ENCODE measurements at places on chromosomes 4 and X.

DNA sequence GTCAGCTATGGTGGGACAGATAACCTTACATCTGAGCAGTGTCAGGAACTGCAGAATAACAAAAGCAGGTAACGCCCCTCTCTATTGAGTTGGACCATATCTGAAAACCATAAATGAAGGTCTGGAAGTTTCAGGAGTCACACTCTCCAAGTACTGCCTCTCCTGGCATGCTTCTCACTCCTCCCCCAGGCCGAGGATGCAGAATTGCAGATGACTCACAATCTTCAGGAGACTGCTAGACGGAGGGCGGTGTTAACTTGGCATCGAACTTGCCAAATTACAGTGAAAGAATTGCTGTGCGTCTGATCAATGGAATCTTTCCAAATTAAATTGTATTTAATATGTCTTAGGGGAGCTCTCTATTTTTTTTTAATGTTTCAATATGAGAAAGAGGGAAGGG lies 67.1 kb upstream of the TRIM2 start:
- H3K27me3 ChIP-seq, result peaks cover 8% of the 10 kb centered on the region
- H3K4me3 ChIP-seq, result no peak overlapping the region
- no peak overlapping the region for H3K27ac ChIP-seq
- DNase-seq, result no peak
- H3K36me3 ChIP-seq, result no peaks in the 10 kb centered on the region

GRCh38 chr4:39068907-39069306 lies 6.9 kb downstream of the KLHL5 start:
- no peaks in the 10 kb centered on the region for H3K27me3 ChIP-seq
- H3K27ac ChIP-seq, result no peak overlapping the region
- H3K4me1 ChIP-seq, result peaks cover 3% of the 10 kb centered on the region
- no peaks in the 10 kb centered on the region for H3K36me3 ChIP-seq
- DNase-seq, result no peak

DNA sequence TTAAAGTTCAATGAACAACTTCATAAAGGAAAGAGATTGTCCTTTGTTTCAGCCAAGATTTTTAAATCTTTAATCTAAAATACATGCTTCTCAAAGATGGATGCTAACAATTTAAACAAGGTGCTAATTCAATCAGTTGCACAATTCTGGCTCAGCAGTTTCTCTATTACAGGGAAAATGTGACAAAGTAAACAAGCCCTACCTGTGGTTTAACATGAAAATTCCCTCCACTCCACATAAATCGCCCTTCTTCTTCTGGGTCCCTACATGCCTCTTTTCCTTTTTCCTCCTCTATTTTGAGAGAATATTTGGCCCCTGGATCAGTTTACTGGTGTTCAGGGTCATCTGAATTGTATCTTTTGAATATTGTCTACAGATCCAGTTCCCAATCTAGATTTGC lies 80.6 kb downstream of the FRYL start:
- H3K27me3 ChIP-seq, result no peaks in the 10 kb centered on the region
- H3K27ac ChIP-seq, result peak overlapping the region; percentile 7
- peaks cover 14% of the 10 kb centered on the region for H3K4me1 ChIP-seq
- H3K4me3 ChIP-seq, result no peak overlapping the region

DNA sequence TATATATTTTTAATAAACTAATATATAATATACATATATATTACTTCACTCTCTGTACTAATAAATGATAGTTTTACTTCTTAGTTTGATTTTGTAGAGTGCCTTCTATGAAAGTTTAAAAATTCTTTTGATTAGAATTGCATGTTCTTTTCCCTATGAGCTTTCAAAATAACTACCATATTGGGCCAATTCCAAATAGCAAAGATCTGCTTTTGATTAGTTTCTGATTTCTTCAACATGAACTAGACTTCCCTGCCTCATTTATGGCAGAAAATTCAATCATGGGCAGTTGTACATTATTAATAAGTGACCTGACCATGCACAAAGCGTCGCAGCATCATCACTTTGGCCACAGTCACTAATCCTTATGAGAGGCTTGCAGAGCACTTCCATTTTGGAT lies 48.9 kb upstream of the TEX13A start:
- H3K4me1 ChIP-seq, result no peaks in the 10 kb centered on the region
- H3K27ac ChIP-seq, result no peak overlapping the region
- no peak for DNase-seq
- H3K27me3 ChIP-seq, result no peaks in the 10 kb centered on the region
- H3K4me3 ChIP-seq, result no peak overlapping the region

DNA sequence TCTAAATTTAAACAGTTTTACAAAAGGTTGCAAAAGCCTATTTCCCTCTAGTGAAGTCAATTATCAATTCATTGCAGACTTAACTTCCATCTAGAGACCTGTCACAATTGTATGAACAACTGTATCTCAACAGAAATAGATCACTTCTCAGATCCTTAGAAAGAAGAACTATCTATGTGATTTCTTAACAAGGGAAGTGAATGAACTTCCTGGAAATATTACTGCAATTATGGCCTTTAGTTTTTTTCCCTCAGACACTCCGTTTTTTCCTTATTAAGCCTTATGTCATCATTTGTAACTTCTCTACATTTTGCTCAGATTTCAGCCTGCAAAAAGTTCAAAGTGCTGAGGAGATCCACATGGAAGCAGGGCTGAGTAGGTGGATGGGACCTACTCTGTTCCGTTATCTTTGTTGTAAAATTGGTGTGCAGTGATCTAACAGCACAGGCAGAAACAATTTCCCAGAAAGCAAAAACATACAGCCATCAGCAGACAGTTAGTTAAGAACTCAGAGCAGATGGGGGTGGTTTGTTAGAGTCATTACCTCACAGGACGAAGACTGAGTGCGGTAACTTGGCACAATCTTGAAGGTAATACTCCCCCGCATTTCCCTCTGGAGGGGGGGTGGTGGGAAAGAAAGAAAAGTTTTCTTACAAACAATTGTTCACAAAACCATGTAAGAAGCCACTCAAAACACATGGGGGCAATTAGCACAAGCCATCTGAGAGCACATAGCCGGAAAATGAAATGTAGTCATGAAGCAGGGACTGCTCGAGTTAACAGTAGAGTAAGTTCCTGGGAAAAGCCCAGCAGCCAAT lies 112.3 kb downstream of the NYX start:
- H3K27ac ChIP-seq, result peak overlapping the region; percentile 77
- no peak overlapping the region for H3K4me3 ChIP-seq
- no peaks in the 10 kb centered on the region for H3K36me3 ChIP-seq
- DNase-seq, result no peak

DNA sequence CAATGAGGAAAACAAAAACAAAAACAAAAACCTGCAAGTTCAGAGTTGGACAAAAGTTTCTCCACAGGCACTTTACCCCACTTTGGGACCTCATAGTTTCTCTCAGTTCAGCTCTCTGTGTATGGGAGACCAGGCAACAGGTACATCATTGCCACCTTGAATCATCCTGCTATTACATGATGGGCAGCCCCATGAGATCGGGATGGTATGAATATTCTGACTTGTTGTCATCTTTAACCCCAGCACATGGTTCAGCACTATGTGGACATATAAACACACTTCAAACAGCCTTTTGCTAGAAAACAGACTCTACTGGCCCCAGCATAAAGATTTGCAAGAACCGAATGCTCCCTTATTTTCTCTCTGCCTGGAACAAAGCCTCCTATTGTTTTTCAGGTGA lies 176.9 kb upstream of the SCML1 start:
- H3K4me1 ChIP-seq, result no peaks in the 10 kb centered on the region
- DNase-seq, result no peak
- H3K4me3 ChIP-seq, result no peak overlapping the region
- H3K27ac ChIP-seq, result no peak overlapping the region
- no peaks in the 10 kb centered on the region for H3K27me3 ChIP-seq

GRCh38 chrX:149274516-149275105 lies 230.5 kb downstream of the IDS start:
- no peaks in the 10 kb centered on the region for H3K4me1 ChIP-seq
- H3K4me3 ChIP-seq, result no peak overlapping the region
- H3K36me3 ChIP-seq, result no peaks in the 10 kb centered on the region
- H3K27ac ChIP-seq, result no peak overlapping the region
- no peak for DNase-seq

- no peak overlapping the region for H3K27ac ChIP-seq
- H3K4me1 ChIP-seq, result peaks cover 8% of the 10 kb centered on the region
- H3K36me3 ChIP-seq, result no peaks in the 10 kb centered on the region
- no peaks in the 10 kb centered on the region for H3K27me3 ChIP-seq
- no peak for DNase-seq
- H3K4me3 ChIP-seq, result no peak overlapping the region
Observed at GRCh38 chr4:150082241-150082640, 4.0 kb downstream of the DCLK2 start.

GRCh38 chr4:72938516-72938915 lies 131.0 kb downstream of the COX18 start:
- no peak for DNase-seq
- H3K27me3 ChIP-seq, result peaks cover 2% of the 10 kb centered on the region
- H3K36me3 ChIP-seq, result no peaks in the 10 kb centered on the region
- no peaks in the 10 kb centered on the region for H3K4me1 ChIP-seq
- no peak overlapping the region for H3K4me3 ChIP-seq

DNA sequence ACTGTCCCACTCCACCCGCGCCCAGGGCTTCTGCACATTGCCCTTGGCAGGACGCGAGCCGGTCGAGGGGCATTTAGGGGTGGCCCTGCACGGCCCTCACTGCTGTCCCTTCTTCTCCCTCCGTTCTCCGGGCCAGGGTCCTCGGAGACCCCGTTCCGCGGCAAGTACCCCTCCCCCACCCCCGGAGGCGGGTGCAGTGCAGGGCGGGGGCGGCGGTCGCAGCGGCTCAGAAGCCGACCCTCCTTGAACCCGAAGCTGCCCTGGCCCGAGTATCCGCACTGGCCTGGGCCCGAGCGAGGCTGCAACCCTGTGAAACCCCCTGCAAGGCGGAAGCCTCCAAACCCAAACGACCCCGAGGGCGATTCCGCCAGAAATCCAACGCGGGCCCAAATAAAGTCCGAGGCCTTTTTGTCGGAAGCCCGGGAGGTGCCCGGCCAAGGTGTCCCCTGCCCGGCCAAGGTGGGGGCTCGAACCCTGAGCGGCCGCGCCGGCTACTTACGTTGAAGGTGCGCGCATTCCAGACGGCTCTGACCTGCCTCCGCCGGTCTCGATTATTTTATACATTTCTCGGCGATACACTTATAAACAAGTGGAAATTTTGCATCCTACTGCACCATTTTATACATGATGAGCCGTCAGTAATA lies 53.1 kb upstream of the TMEM33 start:
- H3K27ac ChIP-seq, result no peak overlapping the region
- H3K36me3 ChIP-seq, result no peaks in the 10 kb centered on the region
- DNase-seq, result no peak

- peaks cover 10% of the 10 kb centered on the region for H3K4me1 ChIP-seq
- no peak for DNase-seq
- no peaks in the 10 kb centered on the region for H3K36me3 ChIP-seq
- H3K27ac ChIP-seq, result no peak overlapping the region
- H3K27me3 ChIP-seq, result peaks cover 95% of the 10 kb centered on the region
Observed at GRCh38 chr4:13547485-13548041, 3.3 kb upstream of the NKX3-2 start.

DNA sequence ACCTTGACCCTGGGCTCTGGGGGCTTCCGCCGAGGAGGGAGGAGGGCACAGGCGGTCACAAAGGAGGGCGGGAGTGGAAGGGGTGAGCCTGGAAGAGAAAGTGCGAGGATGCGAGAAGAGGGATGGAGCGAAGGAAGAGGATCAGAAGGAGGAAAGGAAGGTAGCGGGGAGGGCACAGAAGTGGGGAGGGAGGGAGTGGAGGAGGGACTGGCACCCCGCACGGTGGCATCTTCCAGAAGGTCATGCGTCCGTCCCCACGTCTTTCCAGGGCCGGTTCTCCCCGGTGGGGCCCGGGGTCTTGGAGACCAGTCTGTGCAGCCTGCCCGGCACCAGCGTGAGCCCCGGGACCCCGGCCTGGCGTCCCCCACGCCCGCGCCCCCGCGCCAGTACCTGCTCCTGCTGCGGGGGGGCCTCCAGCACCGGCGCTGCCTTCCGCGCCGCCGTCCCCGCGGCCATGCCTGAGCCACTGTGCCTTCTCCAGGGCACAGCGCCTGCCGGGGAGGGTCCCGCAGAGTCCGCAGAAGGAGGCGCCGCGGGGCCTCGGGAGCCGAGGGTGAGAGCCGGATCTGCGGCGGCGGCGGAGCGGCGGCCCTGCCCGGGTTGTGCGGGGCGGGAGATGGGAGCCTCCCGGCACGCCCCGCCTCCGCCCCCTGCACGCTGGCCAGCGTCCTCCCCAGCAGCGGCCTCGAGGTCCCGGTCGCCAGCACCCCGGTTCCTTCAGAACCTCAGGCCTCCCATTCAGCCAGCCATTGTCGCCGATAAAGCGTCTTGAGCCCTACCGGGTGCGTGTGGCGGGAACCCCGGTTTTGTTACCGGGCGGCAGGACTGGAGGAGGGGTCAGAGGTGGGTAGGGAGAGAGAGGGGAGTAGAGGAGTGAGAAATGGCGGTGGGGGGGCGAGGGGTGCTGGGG lies at the start of gene RNF175:
Gene RNF175 (minus strand): TSS at position 618 of the 910 bp plus-strand sequence. CDS start 162 bp downstream, at position 456.
- no peak for DNase-seq
- no peak within 1 kb of the TSS for H3K27ac ChIP-seq
- no peaks in the 10 kb centered on the region for H3K4me1 ChIP-seq
- H3K36me3 ChIP-seq, result no peaks in the 10 kb centered on the region

DNA sequence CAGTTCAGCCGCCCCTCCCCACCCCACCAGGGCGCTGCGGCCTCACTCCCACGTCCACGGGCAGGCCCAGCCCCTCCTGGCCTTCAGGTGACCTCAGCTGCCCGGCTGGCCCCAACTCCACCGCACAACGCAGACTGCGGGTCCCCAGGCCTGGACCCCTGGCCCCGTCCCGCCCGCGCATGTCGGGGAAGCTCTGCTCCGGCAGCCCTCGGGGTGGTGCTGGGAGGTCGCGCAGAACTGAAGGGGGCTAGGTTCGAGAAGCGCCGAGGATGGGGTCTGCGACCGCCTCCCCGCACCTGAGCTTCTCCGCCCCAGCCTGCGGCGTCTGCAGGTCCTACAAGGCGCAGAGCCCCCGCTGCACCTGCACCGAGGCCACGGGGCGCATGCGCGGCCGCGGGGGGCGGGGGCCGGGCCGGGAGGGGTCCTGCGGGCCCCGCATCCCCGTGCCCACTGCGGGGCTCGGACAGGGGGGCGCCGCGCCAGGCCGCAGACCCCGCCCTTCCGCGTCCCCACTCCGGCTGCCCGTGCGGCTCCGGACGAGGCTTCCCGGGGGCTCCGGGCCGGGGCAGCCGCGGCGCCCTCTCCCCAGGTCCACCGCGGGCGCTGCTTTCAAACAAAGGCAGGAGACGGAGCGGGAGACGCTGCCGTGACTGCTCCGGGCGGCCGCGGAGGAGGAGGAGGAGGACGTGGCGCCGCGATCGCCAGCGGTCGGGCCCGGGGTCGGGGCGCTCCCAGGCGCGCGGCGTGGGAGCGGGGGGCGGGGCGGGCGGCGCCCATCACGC lies 672 bp upstream of the NAT8L start:
- H3K27me3 ChIP-seq, result peaks cover 14% of the 10 kb centered on the region
- H3K27ac ChIP-seq, result no peak overlapping the region
- DNase-seq, result peak; percentile 11
- H3K4me3 ChIP-seq, result peak overlapping the region; percentile 43
- H3K4me1 ChIP-seq, result no peaks in the 10 kb centered on the region
- no peaks in the 10 kb centered on the region for H3K36me3 ChIP-seq

- DNase-seq, result no peak
- H3K4me3 ChIP-seq, result no peak overlapping the region
- no peaks in the 10 kb centered on the region for H3K27me3 ChIP-seq
- H3K4me1 ChIP-seq, result no peaks in the 10 kb centered on the region
- no peak overlapping the region for H3K27ac ChIP-seq
Observed at GRCh38 chrX:17380221-17380620, 5.2 kb downstream of the NHS start.
